GM06990 (cell line): ENCODE measurements at places on chromosomes 2 and 18.

DNA sequence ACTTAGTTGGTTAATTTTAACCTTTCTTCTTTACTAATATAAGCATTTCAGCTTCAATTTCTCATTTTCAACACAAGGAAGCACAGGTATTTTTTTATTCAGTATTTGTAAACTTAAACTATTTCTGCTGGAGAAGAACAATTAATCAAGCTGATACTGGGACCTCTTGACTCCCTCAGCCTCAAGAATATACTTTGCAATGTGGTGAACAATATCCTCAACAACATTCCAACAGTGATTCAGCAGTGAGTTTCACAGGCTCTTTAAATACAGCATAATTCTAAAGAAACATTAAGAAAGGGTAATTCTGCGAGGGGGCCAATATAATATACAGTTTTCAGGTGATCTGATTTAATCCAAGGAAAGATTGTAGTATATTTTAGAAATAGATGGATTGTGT, 10.0 kb downstream of the RAPGEF4 start:
- no peak for DNase-seq

- DNase-seq, result no peak
Observed at GRCh38 chr2:231355508-231356465, 39.7 kb upstream of the B3GNT7 start.

DNA sequence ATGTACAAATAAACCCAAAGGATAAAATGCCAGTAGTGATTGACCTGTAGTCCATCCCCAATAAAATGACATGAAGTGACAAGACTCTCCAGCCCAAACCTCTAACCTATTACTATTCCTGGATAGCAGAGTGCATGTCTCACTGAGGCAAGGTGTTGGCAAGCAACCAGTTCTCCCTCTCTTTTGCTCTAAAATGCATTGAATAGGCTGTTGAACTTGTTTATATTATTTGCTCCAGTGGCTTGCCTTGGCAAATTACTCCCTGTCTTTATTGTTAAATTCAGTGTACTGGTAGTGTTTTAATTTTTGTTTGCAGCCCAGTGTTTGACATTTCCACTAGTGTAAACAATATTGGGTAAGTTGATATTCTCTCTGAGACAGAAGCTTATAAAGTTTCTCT, 70.5 kb downstream of the CSRNP3 start:
- no peak for DNase-seq

- no peak for DNase-seq
Observed at GRCh38 chr2:127566139-127566417, 30.6 kb downstream of the MYO7B start.

DNA sequence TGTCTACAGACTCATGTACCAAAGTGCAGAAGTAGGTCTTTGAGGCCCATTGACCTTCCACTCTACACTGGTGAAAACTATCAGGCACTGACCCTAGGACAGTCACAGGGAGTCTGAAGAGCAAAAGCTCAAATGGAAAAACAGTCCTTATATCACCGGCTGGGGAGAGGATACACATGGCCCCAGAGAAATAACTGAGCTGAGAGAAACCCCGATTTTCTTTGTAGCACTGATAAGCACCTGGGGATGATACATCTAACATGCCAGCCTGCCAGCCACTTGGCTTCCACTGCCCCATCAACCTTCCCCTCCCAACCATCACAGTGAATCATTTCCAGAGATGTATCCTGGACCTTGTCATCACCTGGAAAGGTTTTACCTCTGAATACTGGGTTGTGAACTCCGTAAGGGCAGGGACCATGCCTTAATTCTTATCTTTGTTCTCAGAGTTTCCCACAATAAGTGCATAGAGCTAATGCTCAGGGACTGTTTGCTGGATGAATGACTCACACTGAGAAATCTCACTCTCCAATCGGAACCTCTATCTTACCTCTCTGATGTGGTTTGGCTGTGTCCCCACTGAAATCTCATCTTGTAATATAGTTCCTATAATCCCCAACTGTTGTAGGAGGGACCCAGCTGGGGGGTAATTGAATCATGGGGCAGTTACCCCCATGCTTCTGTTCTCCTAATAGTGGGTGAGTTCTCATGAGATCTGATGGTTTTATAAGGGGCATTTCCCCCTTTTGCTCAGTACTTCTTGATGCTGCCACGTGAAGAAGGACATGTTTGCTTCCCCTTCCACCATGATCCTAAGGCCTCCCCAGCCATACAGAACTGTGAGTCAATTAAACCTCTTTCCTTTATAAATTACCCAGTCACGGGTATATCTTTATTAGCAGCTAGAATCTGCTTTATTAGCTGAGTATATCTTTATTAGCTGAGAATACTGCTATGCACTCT, 37.1 kb downstream of the EVA1A start:
- DNase-seq, result peak; percentile 19

- DNase-seq, result no peak
Observed at GRCh38 chr2:219133976-219134375, 26.6 kb downstream of the NHEJ1 start.
